ENCODE measurements at places on chromosomes 6 and 20.

GRCh38 chr20:6501061-6501460 lies 266.4 kb upstream of the BMP2 start:
- no peak for DNase-seq

- DNase-seq, result no peak
Measured at GRCh38 chr6:43778131-43778855, 8.3 kb downstream of the VEGFA start.

DNA sequence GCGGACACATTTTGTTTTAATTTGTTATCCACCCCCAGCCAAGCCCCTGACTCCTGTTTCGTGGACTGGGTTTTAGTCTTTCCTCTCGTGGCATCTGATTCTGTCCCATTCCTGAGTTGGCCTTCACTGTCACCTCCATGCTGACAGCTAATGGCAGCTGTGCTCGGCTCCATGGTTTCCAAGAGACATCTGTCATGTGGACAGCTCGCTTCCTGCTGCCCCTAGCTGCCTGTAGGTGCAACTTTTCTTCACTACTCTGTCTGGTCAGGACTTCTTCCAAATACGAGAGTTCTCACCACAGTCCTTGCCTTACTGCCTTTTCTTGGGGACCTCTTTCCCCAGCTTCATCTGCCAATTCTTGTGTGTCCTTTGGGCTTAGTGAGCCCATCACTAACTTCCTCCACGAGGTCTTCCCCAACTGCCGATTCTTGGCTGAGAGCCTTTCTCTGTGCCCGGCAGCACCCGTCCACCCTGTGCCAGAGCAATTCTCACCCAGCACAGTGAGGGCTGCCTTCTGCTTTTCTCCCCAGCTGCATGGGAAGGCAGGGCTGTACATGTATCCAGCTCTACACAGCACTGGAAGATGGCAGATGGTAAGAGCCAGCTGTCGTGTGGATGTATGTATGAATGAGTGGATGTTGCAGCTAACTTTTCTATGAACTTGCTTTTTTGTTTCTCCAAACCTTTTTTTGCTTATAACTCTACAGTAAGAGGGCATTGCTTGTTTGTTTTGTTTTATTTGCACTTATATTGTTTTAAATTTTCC lies 140.4 kb downstream of the F13A1 start:
- peak; percentile 13 for DNase-seq

GRCh38 chr20:57716901-57717300 lies 7.1 kb upstream of the PMEPA1 start:
- no peak for DNase-seq

DNA sequence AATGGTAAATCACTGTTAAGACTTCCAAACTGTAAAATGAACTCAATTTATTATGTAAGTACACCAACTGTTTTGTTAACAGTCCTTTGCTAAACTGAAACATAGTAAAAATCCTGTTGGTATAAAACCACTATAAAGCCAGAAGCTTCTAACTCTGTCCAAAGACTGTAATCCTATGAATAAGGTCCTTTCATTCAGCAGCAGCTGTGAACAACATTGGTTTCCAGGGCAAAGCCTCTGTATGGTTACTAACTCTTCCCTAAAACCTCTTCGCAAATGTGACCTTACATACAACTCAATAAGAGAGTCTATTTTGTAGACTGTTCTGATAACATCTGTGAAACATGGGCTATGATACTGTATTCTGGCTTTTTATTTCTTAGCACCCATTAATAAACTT lies 40.1 kb downstream of the NUP153 start:
- DNase-seq, result no peak

GRCh38 chr6:894274-894673 lies 201.3 kb upstream of the EXOC2 start:
- DNase-seq, result no peak

DNA sequence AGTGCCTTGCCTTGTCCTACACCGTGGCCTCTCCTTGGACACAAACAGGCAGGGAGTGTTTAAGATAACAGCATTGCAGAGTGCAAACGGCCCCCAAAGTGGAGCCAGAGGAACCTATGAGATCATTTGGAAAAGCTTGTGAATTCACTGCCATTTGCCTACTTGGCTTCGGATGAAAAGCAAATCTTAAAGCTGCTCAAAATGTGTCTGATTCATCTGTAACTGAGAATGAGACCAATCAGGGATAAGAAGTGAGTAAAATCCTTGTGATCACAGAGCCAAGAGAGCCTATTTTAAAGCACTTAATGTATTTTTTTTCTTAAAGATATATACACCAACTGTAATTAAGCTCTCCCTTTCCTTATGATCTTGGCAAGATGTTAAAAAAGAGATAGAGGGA lies 65.7 kb upstream of the BACH2 start:
- DNase-seq, result no peak

DNA sequence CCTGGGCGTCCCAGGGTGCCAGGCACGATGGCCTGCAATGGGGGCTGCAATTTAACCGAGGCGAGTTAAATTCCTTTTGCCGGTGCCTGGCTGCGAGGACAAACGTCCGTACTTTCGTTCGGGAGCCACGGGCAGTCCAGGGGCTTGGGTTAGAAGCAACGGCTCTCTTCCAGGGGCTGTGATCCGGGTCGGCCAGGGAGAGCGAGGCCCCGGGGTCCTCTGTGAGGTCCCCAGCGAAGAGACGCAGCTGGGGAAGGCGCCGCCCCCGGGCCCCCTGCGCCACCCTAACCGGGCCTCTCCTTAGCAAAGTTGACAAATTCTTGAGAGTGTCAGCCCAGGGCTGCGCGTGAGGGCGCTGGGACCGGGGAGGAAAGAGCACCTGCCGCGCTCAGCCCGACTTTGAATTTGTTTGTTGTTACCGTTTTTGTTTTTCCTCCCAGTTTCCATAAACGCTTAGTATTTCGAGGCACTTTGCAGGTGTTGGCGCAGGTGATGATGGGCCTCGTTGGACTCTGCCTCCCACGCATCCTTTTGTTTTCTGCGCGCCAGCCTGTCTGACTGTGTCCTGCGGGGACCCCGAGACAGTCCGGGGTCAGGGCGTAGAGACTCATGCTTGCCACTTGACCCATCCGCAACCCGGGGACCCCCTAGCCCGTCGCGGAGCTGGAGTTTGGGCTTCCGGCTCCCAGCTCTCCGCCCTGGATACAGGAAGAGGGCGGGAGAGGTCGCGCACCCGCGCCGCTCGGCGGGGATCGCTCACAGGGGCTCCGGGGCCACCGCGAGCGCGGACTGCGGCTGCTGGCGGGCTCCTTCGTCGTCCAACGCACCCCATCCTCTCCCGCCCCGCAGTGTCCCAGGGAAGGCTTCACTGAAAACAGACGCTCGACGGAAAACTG lies 5.8 kb downstream of the OLIG3 start:
- no peak for DNase-seq

DNA sequence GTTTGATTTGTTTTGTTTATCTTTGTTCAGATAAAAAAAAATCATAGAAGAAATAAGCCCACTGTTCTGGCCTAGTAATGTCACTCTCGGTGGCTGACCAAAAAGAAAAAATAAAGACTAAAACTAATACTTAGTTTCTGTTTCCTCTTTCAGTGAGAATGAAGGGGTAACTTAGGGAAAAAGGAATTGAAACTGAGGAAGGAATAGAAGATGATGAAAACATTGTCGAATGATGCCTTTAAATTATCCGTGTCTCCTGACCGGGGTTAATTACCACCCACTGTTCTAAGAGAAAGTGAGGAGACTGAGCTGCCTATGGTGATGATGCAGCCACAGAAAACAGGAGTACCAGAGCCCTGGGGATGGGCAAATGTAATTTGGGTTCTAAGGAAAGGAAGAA lies 73.1 kb downstream of the PTCHD4 start:
- no peak for DNase-seq

DNA sequence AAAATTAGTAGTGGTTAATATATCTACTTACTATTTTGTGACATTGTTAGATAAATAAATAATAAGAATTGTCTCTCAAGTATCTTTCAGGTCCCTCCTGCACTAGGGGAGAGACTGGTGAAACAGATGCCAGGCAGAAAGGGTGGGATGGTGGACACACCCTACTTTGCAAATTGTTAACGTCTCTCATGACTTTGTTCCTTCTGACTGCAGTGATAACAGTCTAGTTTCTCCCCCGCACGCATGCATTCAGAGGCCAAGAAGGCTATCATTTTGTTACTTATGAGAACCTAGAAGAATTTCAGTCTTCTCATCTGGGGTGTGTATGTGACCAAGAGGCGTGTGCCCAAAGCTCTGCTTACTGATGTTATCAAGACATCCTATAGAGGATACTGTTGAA lies 152.3 kb downstream of the EDN1 start:
- DNase-seq, result no peak

DNA sequence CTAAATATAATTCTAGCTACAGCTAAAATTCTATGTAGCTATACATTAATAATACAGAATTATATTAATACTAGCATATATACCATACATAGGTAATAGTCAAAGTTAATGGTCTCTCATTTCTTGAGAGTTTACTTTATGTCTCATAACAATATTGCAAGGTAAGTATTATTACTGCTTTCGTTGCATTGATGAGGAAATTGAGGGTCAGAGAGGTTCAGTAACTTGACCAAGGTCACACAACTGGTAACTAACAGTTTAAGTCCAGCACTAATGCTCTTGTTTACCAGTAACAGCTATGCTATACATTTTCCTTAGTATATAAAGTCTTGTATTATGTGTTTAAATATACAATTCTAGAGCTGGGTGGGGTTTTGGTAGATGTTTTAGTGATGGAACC lies 67.6 kb downstream of the AFG1L start:
- DNase-seq, result no peak

DNA sequence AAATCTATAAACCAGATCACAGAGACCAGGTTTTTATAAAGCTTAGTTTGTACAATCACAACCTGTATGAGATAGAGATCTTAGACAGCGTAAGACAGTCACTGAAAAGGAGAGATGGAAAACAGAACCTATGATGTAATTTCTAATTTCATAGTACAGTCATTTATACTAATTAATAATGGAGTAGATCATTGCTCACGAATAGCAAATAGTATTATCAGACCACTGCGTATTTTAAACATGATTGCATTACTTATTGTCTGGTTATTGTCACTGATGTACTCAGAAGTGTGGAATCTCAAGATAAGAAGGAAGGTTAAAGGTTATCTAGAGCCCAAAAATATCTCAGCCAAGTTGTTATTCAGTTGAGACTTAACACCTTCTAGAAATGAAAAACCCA lies 115.6 kb downstream of the KHDC1L start:
- DNase-seq, result no peak

DNA sequence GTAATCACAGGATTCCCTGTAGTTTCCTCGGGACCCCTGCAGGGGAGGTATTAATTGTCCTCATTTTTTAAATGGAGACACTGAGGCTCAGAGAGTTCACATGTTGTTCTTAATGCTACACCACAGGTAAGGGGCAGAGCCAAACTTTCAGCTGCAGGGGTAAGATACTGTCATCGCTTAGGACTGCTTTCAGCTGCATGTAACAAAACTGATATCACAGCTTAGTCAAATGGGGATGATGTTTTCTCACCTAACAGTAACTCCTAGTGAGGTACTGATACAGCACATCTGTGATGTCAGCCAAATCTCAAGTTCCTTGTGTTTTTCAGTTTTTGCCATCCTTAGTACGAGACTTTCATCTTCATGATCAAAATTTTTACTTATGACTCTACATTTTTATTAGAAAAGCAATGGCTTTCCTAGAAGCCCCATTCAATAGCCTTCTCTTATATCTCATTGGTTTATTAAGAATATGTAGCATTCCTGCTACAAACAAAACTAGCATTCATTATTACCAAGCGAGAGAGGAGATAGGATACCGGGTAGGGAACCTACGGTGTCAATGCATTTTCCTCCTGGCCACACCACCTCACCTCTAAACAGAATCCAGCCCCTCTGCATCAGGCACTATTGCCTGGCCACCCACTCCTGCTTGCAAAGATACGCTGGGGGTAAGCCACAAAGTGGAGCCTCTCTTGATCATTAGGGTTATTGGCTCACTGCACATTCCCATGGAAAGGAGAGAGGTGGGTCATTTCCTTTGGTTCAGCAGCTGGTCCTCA lies 557.5 kb downstream of the CD83 start:
- DNase-seq, result no peak

GRCh38 chr6:35468980-35469750 lies 964 bp downstream of the RPL10A start:
- no peak for DNase-seq

DNA sequence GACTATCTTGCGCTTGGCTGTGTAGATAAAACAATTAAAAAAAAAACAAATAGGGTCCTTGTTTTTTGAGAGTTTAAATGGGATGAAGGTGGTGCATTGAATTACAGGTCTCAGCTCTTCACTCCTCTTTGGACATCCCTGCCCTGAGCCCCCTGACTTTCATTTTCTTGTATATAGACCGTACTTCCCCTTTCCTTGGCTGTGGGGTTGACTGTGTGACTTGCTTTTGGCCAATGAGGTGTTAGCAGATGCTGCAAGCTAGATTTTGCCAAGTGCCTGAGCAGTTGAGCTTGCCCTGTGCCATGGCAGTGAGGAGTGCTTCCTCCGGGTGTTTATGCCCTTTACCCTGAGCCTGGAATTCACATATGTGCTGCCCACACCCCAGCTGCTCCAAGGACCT lies 386.1 kb upstream of the ZFP64 start:
- DNase-seq, result no peak

- DNase-seq, result no peak
Measured at GRCh38 chr6:41511443-41512060, 34.6 kb upstream of the FOXP4 start.

DNA sequence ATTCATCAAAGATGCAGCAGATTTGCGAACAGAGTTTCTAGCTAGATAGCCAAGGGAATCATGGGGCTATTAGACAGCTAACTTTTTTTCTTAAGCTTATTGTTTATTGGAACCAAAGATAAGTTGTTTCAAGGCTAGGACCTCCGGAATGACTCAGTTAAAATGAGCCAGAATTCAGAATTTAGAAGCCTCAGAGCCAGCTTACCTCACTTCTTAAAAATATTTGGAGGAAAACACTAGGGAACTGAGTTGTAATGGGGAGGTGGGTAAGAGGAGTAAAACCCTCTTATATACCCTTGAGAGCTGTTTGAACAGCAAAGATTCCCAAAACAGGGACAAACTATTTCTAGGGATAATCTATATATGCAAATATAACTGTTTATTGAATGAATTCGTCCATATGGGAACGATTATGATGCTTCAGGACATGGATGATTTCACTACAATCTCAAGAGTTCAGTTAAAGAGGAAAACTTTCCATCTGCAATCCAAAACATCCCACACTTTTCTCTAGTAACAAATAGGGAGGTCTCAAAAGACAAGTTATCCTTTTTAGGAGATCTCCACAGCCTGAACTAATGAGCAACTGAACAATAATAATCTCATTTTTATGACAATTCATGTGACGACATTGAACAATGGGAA lies 12.6 kb upstream of the CARMIL1 start:
- no peak for DNase-seq

GRCh38 chr6:98576791-98577190 lies 257.6 kb upstream of the POU3F2 start:
- no peak for DNase-seq

GRCh38 chr6:142542704-142543233 lies 241.0 kb downstream of the ADGRG6 start:
- DNase-seq, result no peak
